ENCODE measurements at places on chromosomes 1 and 21.

- no peak for DNase-seq
Measured at GRCh38 chr1:200410566-200410878, 686 bp upstream of the ZNF281 start.

DNA sequence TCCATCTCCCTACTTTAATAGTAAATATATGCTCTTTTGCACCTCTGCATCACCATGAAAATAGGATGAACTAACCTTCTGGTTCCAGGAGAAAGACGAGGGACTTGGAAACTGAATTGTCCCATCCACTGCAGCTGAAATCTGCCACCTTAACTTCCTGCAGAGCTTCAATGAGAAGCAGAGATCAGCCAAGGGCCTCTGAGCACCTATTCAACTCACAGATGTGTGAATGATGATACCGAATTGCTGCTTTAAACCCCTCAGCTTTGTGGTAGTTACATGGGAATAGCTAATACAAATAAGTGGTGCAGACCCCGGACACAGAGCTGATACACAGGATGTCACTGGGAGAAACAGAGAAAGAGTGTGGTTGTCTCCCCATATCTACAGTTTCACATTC lies 616.8 kb downstream of the NCAM2 start:
- DNase-seq: no peak

- no peak for DNase-seq
Measured at GRCh38 chr1:98019747-98020146, 98.9 kb upstream of the DPYD start.

DNA sequence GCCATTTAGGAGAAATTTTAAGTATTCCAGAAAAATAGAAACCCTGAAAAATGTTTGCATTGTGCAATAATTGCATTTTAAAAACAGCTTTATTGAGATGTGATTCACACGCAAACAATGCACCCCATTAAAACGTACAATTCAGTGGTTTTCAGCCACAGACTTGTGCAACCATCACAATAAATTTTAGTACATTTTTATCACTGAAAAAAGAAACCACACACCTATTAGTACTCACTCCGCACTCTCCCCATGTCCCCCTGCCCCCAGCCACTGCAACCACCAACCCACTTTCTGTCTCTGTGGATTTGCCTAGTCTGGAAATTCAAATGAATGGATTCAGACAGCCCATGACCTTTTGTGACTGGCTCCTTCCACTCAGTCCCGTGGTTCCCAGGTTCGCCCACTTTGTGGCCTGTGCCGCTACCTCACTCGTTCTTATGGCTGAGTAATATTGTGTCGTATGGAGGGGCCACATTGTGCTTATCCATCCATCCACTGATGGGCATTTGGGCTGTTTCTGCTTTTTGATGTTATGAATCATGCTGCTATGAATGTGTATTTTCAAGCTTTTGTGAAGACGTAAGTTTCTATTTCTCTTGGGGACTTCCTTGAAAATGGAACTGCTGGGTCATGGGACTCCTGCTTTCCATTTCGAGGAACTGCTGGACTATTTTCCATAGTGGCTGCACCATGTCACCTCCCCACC lies 147.7 kb upstream of the ARHGEF16 start:
- no peak for DNase-seq

- DNase-seq: no peak
Measured at GRCh38 chr1:51627672-51628071, 10.8 kb downstream of the OSBPL9 start.

DNA sequence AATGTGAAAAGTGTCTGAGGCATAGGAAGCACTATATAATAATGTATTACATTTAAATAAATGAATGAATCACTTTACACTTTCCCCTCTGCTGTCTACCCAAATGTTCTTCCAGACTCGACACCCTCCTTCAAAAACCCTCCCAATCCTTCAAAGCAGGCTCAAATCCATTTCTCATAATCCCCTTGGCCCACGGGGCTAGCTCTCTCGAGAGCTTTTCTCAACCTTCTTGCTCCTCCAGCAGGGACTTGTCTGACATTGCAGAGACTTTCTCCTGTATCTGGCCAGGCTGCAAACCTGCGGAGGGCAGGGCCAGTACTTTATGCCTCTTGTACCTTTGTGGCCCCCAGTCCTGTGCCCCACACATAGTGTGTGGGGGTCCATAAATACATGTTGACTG lies 14.1 kb upstream of the CNTN2 start:
- no peak for DNase-seq

GRCh38 chr1:110321846-110322245 lies 17.3 kb upstream of the RBM15 start:
- no peak for DNase-seq

DNA sequence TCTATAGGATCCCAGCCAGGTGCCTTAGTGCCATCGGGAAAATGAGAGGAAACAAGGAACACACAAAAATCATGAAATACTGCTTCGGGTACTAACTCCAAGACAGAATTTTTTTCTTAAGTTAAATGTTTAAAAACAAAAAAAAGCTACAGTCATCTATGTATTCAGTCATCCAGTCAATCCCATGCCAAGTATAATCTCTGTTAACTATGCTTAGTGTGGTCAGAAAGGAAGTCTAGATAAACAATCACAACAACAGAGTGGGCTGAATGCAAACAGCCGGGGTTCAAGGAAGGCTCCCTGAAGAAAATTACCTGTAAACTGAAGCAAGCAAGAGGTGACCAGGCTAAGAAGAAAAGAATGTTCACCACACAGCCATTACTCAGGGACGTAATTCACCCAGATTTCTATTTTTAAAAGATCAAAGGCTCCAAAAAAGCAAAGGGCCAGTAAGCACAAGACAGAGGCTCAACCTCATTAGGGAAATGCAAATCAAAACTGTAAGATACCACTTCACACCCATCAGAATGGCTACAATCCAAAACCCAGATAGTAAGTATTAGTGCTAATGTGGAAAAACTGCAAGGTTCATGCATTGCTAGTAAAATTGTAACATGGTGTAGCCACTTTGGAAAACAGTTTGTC lies 53.0 kb downstream of the RERE start:
- no peak for DNase-seq

DNA sequence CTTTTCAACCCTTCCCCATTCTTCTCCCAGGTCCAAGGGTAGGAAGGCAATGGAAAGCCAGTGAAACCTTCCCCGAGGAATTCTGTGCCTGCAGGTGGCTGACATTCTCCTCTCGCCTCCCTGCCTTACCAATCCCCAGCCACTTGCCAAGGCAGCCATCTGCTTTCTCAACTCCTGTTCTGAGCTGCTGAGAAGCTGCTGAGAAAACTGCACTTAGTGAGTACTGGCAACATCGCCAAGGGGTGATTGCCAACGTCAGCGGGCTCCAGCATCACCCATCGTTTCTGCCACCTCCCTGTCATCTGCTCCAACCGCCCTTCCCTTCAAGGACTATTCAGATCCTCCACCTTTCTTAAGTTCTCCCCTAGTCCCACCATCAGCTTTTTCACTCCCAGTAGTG lies 106.0 kb downstream of the PTPRU start:
- DNase-seq: no peak

DNA sequence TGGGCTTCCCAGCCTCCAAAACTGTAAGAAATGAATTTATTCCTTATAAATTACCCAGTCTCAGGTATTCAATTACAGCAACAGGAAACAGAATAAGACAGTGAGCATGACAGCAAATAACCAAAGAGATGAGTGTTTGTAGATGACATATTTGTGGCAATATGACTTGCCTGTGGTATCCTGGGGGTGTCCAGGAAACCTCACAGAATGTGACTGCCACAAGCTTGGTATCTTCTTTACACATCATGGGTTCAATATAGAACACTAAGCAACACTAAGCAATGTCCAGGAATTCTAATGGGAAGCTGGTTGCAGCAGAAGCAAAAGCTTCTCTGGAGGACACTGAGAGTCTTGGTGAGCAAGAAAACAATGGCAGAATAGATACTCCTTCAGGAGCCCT lies 236.4 kb upstream of the BEND5 start:
- DNase-seq: no peak

DNA sequence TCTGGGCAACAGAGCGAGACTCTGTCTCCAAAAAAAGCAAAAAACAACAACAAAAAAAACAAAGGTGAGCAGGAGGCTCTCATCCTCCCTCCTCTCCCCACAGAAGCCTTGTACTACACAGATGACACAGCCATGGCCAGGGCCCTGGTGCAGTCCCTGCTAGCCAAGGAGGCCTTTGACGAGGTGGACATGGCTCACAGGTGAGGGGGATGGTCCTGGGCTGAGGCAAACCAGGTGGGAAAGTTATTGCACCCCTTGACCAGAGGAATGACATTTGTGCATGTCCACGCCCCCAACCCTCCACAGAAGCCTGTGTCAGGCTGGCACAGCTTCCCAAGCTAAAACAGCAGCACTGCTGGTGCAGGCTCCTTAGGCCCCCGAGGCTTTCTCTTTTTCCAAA lies 2.4 kb downstream of the ADPRS start:
- DNase-seq: no peak

Measured in COLO829 (cell line).